ENCODE measurements at places on chromosomes 3 and 15. TPM values are rescaled to one million over a fixed set of nuclear protein-coding genes. Genes with fewer than 3 reads are reported as not detected.
A peak's percentile ranks its signal among the peaks of the same experiment; 100 is the strongest.

- no peak for DNase-seq
Measured at GRCh38 chr3:141103067-141103466, 51.9 kb downstream of the SPSB4 start.

GRCh38 chr15:77644543-77645247 lies 12.0 kb upstream of the LINGO1 start:
- DNase-seq, result no peak

GRCh38 chr3:141170678-141171295 lies 60.8 kb upstream of the PXYLP1 start:
- DNase-seq, result no peak

DNA sequence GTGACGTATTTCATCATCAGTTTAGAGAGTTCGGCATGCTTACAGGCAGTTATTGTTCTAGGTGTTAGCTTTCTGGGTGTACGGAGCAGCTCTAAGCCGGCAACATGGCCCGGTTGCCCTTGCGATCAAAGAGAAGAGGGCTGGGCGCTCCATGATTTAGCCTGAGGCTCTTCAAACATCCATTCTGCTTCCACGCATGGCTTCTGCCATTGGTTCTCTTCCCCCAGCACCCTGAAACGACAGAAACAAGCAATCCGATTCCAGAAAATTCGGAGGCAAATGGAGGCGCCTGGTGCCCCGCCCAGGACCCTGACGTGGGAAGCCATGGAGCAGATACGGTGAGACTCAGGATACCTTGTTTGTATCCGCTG lies 574 bp downstream of the NGRN start:
- no peak for DNase-seq

DNA sequence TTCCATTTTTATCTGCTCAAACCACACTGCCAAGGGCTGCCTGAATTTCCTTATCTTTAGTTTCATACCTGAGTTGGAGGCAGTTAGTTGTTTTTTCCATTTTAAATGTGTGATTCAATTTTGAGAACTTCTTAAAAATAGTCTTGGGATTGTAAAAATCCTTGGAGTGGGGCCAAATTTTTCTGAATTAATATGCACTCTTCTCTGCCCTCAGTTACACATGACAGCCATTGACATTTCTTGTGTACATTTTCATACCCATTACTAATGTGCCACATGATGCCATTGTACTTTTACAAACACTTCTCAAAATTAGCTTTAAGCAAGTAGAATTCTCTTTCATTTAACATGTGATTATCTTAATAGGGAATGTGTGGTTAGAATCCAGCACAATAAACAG lies 141.7 kb downstream of the C3orf38 start:
- DNase-seq, result no peak

- peak; percentile 68 for DNase-seq
Measured at GRCh38 chr15:67125589-67126502, 60.4 kb downstream of the SMAD3 start.

DNA sequence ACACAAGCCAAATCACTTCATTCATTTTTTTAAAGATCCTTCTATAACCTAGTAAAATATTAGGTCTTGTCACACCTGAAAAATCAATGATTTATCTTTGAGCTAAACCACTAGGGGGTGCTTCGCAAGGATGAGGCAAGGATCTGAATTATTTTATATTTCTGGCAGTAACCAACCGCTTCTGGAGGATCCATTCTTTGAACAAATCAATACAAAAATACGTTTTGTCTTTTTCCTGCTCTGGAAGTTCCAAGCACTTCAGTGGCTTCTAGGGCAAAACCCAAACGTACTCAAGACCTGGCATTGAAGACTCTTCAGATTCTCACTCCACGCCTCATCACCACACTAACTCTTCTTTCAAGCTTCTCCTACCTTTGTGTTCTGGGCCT lies 486 bp downstream of the LSG1 start:
- peak; percentile 53 for DNase-seq

- no peak for DNase-seq
Measured at GRCh38 chr15:72962054-72962702, 90.1 kb upstream of the NEO1 start.

GRCh38 chr15:52193791-52194190 lies 2.6 kb upstream of the GNB5 start:
- DNase-seq, result no peak

- DNase-seq, result no peak
Measured at GRCh38 chr15:100898661-100899462, 19.2 kb downstream of the ALDH1A3 start.

- DNase-seq, result peak; percentile 28
Measured at GRCh38 chr3:159635047-159635641, 353.5 kb upstream of the IL12A start.

DNA sequence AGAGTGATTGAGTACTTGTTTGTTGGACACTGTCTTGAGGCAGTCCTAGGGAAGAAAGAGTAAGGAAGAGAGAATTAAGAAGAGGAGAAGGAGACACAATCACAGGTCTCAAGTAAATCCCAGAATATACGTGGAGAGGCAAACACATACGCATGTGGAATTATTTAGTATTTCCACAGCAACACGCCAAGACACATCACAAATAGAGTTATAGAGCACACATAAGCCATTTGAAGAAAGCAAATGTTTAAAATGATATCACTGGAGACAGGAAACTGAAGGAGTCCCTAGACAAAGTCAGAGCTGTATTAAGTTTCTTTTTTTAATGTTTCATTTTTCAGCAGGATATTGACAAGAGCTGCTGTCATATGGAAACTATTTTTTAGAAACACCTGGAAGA lies 206.1 kb upstream of the LRIG1 start:
- DNase-seq, result no peak

GRCh38 chr3:168051531-168052471 lies 43.9 kb downstream of the GOLIM4 start:
- DNase-seq, result no peak

- no peak for DNase-seq
Measured at GRCh38 chr3:13045241-13045903, 27.9 kb downstream of the IQSEC1 start.

GRCh38 chr3:156201411-156202405 lies 81.3 kb downstream of the KCNAB1 start:
- no peak for DNase-seq

The BOC gene
- 20.4 TPM for total RNA-seq

The ADAMTS17 gene
- total RNA-seq, result 2.7 TPM

The IL17RD gene
- 6.2 TPM for total RNA-seq

The CALML4 gene
- 44.8 TPM for total RNA-seq

The NR2E3 gene
- total RNA-seq, result not detected
